Stimulated activated CD4-positive, alpha-beta T cell treated with anti-CD3 and anti-CD28 coated beads, TNF-alpha, amount 100 ng/mL, for 1 hour (primary cell): ENCODE measurements at places on chromosomes 3 and 15.

DNA sequence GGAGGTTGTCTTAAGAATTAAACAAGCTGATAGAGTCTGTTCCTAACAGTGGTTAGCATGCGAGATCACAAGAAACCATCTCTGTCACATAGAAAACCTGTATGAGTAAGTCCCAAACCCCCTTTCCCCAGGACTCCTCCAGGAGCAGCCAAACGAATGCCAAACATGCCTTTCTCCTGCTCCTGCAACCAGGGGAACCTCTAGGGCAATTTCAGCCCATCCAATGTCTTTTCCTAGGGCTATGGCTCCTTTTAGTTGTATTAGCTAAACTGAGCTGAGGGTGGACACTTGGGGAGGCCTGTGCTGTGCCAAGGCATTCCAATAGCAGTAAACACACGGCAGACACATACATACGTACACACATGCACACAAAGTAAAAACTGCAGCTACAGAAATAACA, 36.5 kb upstream of the TIMP4 start:
- DNase-seq: no peak

DNA sequence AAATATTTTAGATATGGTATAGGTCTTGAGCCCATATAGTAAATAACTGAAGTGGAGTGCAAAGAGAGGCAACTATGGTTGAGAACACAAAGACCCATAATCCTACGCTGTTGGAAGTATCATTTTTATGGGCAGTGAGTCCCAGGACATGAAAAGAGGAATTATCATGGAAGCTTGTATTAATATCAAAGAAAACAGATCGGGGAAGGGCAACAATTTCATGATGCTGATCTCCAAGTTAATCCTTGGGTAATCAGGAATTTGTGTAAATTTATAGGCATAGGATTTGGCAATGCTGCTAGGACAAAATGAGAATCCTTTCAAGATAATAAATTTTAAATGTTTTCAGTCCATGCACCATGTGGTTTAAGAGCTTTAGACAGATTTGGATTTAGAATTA, 40.2 kb upstream of the PYDC2 start:
- DNase-seq: no peak

- DNase-seq: no peak
Observed at GRCh38 chr3:14123308-14124222, 1.1 kb downstream of the CHCHD4 start.

DNA sequence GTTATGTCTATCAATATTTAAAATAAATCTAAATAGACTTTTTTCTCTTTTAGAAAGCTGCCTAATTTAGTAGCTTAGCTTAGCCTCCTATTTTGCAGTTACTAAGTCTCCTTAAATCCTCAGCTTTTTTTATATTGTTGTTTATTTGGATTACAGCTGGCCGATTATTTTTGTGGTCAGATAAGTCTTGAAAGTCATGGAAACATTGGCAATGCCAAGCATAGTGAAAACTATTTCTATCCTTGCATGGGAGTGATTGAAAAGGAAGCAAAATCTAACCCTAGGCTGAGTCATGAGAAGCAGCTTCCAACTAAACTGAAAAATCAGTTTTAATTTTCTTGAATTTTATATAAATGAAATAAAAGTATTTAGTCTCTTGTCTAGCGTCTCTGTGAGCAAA, 1063.0 kb upstream of the GBE1 start:
- no peak for DNase-seq

- no peak for DNase-seq
Observed at GRCh38 chr15:71201477-71201876, 86.2 kb downstream of the THSD4 start.

GRCh38 chr15:82646250-82647044, 716 bp downstream of the CPEB1 start:
- no peak for DNase-seq

DNA sequence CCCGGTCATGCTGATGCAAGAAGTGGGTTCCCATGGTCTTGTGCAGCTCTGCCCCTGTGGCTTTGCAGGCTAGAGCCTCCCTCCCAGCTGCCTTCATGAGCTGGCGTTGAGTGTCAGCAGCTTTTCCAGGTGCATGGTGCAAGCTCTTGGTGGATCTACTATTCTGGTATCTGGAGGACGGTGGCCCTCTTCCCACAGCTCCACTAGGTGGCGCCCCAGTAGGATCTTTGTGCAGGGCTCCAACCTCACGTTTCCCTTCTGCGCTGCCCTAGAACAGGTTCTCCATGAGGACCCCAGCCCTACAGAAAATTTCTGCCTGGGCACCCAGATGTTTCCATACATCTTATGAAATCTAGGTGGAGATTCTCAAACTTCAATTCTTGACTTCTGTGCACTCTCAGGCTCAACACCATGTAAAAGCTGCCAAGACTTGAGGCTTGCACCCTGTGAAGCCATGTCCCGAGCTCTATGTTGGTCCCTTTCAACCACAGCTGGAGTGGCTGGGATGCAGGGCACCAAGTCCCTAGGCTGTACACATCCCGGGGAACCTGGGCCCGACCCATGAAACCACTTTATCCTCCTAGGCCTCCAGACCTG, 238.4 kb upstream of the MDFIC2 start:
- peak; percentile 75 for DNase-seq

- DNase-seq: no peak
Observed at GRCh38 chr15:100595964-100596363, 6.0 kb downstream of the LINS1 start.

DNA sequence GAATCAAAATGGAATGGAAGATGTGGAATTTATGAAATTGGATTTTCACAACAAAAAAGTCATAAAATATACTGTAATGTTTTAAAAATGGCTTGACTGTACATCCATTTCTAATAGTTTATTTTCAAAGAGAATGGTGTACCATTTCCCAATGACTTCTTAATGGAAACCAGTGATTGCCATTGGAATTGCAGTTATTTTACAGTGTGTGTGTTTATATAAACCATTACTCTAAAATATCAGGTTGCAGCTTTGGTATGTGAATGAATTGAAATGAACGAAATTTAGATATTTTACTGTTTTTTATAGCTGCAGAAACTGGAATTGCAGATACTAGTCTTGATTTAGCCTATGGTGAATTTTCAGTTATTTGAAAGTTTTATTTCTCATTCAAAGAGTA, 165.6 kb downstream of the UBE2E2 start:
- no peak for DNase-seq

GRCh38 chr3:13223574-13224237, 150.5 kb upstream of the IQSEC1 start:
- DNase-seq: no peak

GRCh38 chr3:17013571-17013970, 128.8 kb downstream of the PLCL2 start:
- no peak for DNase-seq

GRCh38 chr3:7749931-7750695, 751.5 kb upstream of the LMCD1 start:
- no peak for DNase-seq

- no peak for DNase-seq
Observed at GRCh38 chr3:30583973-30584372, 22.4 kb upstream of the TGFBR2 start.

- DNase-seq: no peak
Observed at GRCh38 chr15:74723754-74724334, 1.5 kb downstream of the CYP1A1 start.
